ENCODE measurements at places on chromosomes 5 and 9.

- no peaks in the 10 kb centered on the region for H3K36me3 ChIP-seq
- H3K27me3 ChIP-seq, result no peaks in the 10 kb centered on the region
- no peak overlapping the region for H3K27ac ChIP-seq
- no peak for DNase-seq
- no peak overlapping the region for H3K4me3 ChIP-seq
Observed at GRCh38 chr5:67996596-67996995, 219.0 kb upstream of the PIK3R1 start.

DNA sequence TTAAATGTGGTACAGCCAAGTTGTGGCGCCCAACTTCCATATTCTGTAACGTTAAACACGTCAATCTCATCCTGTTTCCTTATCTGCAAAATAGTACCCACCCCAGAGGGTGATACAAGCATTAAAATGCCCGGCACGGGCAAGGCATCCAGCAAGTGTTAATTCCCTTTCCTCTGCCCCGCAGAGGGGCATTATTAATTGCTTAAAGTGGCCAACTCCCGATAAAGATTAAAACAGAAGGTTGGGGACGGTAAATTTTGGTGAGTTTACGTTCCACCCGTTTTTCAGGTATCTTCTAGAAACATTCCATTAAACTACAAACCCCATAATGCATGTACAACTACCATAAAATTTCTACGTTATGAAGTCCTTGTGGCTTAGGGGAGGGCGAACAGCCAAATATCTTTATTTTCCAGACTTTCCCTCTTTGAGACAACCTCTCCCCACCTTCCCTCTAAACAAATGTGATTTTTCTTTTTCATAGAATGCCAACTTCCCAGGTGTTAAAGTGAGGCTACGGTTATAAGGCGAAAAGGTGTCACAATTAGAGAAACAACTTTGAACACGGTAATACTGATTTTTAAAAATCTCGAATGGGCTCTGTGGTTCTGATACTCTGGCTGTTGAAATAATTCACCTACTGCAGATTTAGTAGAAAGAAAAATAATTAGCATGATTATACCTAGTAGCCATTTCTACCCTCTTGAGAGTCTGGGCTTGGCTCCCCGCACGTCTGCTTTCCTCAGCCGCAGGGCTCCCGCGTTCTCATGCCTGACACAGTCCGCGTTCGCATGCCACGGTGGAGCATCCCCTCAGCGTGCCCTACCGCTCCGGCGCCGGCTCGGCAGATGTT lies 1.2 kb upstream of the GPBP1 start:
- H3K27me3 ChIP-seq, result peaks cover 3% of the 10 kb centered on the region
- H3K27ac ChIP-seq, result peak overlapping the region; percentile 100
- H3K4me3 ChIP-seq, result peak overlapping the region; percentile 100
- H3K36me3 ChIP-seq, result peaks cover 18% of the 10 kb centered on the region
- no peak for DNase-seq

GRCh38 chr9:23493219-23493618 lies 332.8 kb downstream of the ELAVL2 start:
- H3K4me3 ChIP-seq, result no peak overlapping the region
- no peaks in the 10 kb centered on the region for H3K27me3 ChIP-seq
- DNase-seq, result no peak
- no peak overlapping the region for H3K27ac ChIP-seq

DNA sequence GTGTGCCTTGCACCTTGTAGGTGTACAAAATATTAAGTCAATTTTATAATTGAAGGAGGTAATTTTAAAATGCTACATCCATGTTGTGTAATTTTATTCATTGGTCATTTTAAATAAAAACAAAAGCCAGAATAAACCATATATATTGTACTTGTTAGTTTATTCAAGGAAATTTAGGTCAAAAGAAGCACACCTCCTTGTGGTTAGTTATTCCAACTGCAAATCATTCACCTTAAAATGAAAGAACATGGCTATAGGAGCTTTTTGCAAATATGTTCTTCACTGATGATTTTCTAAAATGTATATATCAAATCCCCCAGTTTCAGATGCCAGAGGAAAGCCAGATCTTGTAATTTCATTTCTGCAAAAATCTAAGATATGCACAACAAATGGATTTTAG lies 5.4 kb upstream of the MOCS2 start:
- H3K27me3 ChIP-seq, result no peaks in the 10 kb centered on the region
- DNase-seq, result no peak
- H3K4me3 ChIP-seq, result no peak overlapping the region

DNA sequence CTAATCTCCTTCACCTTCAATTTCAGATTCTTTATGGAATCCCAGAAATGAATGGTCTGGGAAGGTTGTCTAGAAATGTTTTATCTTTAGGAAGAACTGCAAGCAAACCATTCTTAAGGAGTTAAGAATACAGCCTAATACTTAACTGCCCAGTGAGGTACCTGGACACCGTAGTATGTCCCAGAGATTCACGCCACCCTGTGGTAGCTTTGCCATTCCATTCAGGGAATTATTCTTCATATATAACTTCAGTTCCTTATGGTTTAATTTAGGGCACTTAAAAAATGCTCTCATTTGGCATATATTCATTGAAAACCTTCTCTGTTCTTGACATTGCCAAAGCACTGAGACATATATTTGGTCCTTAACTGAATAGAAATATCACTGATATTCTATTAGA lies 49.7 kb downstream of the ACTBL2 start:
- peaks cover 16% of the 10 kb centered on the region for H3K4me1 ChIP-seq
- H3K27me3 ChIP-seq, result no peaks in the 10 kb centered on the region
- no peak for DNase-seq
- no peak overlapping the region for H3K27ac ChIP-seq

DNA sequence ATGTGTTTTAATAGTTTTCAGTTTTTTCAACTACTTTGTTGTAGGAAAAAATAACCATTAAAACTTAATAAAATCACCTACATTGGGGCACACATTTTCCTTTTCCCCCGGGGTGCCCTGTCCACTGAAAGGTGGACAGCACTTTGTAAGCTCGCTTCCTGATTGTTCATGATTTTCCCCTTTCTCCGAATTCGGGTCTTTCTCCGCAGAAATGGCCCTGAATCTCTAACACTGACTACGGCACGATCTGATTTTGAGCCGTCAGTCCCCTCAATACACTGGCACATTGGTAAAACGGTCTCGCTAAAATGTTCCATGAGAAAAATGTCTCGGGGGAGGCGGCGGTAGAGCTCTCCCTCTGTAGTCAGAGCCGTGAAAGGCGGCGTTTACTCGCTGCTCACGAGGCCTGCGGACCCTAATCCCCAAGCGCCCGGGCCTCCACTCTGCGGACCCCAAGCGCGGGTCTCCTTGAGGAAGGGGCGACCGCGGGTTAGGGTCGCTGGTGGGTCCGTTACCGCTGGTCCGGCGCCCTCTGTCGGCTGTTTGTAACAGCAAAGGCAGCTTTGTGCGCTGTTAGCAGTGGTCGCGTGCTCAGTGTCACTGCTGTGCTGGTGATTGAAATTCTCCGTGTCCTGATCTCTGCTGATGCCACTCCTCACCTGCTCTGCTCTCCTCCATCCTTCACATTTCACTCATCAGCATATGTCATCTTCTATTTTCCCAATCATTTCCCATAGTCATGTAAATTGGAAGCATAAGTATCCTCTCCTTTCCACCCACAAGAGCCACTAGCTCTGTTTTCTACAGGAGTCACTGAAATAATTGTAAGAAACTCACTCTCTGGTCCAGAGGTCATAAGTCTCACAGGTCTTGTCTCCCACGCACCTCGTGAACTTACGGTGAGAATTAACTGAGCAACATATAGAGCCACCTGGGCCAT lies 10.8 kb upstream of the IFNA2 start:
- peak; percentile 74 for DNase-seq
- H3K27ac ChIP-seq, result no peak overlapping the region
- H3K4me3 ChIP-seq, result peak overlapping the region; percentile 77
- H3K4me1 ChIP-seq, result no peaks in the 10 kb centered on the region
- H3K36me3 ChIP-seq, result no peaks in the 10 kb centered on the region

- H3K27ac ChIP-seq, result no peak overlapping the region
- H3K4me3 ChIP-seq, result no peak overlapping the region
- peaks cover 24% of the 10 kb centered on the region for H3K27me3 ChIP-seq
- no peaks in the 10 kb centered on the region for H3K36me3 ChIP-seq
- peak; percentile 13 for DNase-seq
Observed at GRCh38 chr5:6568889-6569288, 64.0 kb downstream of the NSUN2 start.

- no peak overlapping the region for H3K27ac ChIP-seq
- peaks cover 12% of the 10 kb centered on the region for H3K4me1 ChIP-seq
- no peak for DNase-seq
- H3K36me3 ChIP-seq, result peaks cover 18% of the 10 kb centered on the region
- H3K4me3 ChIP-seq, result no peak overlapping the region
Observed at GRCh38 chr5:59218424-59219045, 635.7 kb downstream of the RAB3C start.

DNA sequence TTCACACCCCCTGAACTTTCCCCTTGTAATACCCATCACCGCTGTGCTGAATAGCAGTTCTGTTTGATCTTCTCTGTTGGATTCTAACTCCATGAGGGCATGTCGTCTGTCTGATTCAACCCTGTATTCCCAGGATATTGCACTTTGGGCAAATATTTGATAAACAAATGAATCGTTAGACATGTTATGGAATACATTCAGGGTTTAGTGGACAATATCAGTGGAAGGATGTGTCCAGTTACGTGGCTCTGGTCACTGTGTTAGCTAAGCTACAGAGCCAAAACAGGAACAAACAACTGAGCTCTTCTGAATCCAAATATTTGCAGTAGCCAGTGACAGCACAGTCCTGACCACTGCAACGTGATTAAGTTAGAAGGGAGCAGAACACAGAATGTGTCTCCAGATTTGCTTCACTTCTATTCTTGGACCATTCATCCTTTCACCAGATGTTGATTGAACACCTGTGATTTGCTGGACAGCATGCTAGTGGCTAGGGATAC lies 13.2 kb downstream of the ANGPTL2 start:
- H3K4me1 ChIP-seq, result peaks cover 22% of the 10 kb centered on the region
- H3K27me3 ChIP-seq, result no peaks in the 10 kb centered on the region
- DNase-seq, result no peak
- peaks cover 7% of the 10 kb centered on the region for H3K36me3 ChIP-seq
- H3K27ac ChIP-seq, result no peak overlapping the region

DNA sequence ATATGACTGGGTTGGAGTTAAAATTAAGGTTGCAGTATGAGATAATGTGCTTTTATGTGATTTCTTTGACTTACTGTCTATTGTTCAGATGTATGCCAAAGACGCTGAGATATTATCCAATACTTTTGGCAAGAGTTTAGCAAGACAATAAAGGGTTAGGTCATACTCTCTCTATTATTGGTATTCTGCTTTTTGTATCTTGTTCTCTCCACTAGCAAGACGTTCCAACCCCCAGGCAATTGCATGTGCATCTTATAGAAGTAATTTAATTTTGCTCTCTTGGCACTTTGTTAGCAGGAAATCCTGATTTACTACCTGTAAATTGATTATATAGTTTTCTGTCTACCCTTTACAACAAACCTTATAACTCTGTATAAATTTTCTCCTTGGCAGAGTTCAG lies 1093.6 kb downstream of the CDH9 start:
- H3K27ac ChIP-seq, result no peak overlapping the region
- no peaks in the 10 kb centered on the region for H3K27me3 ChIP-seq
- DNase-seq, result no peak
- H3K4me3 ChIP-seq, result no peak overlapping the region
- H3K36me3 ChIP-seq, result no peaks in the 10 kb centered on the region

GRCh38 chr5:7325975-7326913 lies 69.7 kb upstream of the ADCY2 start:
- H3K27ac ChIP-seq, result no peak overlapping the region
- no peak overlapping the region for H3K4me3 ChIP-seq
- H3K36me3 ChIP-seq, result no peaks in the 10 kb centered on the region
- peaks cover 4% of the 10 kb centered on the region for H3K27me3 ChIP-seq
- H3K4me1 ChIP-seq, result peaks cover 28% of the 10 kb centered on the region

- peaks cover 3% of the 10 kb centered on the region for H3K27me3 ChIP-seq
- no peak overlapping the region for H3K27ac ChIP-seq
- no peaks in the 10 kb centered on the region for H3K36me3 ChIP-seq
- no peaks in the 10 kb centered on the region for H3K4me1 ChIP-seq
- DNase-seq, result no peak
- no peak overlapping the region for H3K4me3 ChIP-seq
Observed at GRCh38 chr9:69433392-69433791, 108.4 kb downstream of the ENTREP1 start.

- H3K4me3 ChIP-seq, result no peak overlapping the region
- no peaks in the 10 kb centered on the region for H3K27me3 ChIP-seq
- peaks cover 8% of the 10 kb centered on the region for H3K36me3 ChIP-seq
- H3K4me1 ChIP-seq, result no peaks in the 10 kb centered on the region
- H3K27ac ChIP-seq, result no peak overlapping the region
Observed at GRCh38 chr9:114366334-114367128, 21.3 kb downstream of the AKNA start.

DNA sequence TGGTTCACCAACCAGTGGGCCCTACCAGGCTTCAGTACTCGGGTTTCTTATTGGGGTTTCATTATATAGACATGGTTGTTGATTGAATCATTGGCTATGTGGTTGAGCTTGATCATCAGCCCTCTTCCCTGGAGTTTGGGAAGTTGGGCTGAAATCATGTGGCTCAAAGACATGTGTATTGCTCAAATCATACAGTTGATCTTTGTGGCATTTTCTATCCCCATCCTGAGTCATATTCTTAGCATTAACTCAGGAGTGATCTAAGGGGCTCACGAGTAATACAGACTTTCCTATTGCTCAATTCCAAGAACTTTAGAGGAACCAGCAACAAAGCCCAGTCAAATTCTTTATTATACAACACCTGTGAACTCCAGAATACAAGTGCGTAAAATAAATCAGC lies 66.2 kb downstream of the SMC5 start:
- peaks cover 63% of the 10 kb centered on the region for H3K36me3 ChIP-seq
- no peak overlapping the region for H3K27ac ChIP-seq
- no peak overlapping the region for H3K4me3 ChIP-seq
- H3K27me3 ChIP-seq, result no peaks in the 10 kb centered on the region
- H3K4me1 ChIP-seq, result no peaks in the 10 kb centered on the region

GRCh38 chr9:99037769-99038483 lies 67.0 kb upstream of the TGFBR1 start:
- H3K36me3 ChIP-seq, result no peaks in the 10 kb centered on the region
- H3K4me3 ChIP-seq, result no peak overlapping the region
- H3K27me3 ChIP-seq, result peaks cover 9% of the 10 kb centered on the region
- DNase-seq, result no peak

DNA sequence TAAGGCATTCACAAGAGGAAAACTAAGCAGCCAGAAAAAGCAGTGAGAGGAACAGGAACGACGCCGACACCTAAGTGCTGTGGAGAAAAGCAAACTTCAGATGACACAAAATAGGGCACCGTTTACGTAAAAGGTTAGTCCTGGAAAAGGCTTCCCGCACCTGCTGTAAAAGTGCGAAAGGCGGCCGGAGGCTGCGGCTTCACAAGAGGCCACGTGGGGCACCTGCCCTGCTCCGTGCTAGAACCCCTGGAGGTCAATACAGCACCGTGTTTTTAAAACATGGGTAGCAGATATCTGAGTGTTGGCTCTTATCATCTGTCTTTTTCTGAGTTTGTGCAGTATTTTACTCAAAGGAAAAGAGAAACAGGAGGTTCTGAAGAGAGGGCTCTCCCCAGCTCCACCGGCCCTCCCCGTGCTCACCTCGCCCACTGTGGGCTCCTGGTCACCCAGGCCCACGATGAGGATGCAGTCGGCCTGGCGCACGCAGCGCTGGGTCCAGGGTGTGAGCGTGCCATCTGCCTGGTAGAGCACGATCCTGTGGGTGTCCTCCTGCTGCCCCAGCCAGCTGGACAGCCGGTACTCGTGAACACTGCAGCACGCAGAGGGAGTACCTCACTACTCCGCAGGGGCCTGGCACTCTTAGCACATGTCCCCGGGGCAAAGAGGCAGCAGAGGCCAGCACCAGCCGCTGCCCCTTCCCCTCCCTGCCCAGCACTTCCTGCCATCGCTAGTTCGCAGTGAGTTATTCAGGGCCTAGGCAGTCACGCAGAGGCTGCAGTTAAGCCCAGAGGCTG lies 21.0 kb upstream of the NSMF start:
- no peak overlapping the region for H3K4me3 ChIP-seq
- peaks cover 6% of the 10 kb centered on the region for H3K4me1 ChIP-seq
- H3K27me3 ChIP-seq, result no peaks in the 10 kb centered on the region
- H3K27ac ChIP-seq, result no peak overlapping the region
- DNase-seq, result no peak
- peaks cover 5% of the 10 kb centered on the region for H3K36me3 ChIP-seq

Data from type B pancreatic cell (in vitro differentiated cells).